ENCODE measurements at places on chromosomes 11 and 22.

GRCh38 chr22:46359362-46359761 is 23.8 kb downstream of the TRMU start:
- DNase-seq: no peak

DNA sequence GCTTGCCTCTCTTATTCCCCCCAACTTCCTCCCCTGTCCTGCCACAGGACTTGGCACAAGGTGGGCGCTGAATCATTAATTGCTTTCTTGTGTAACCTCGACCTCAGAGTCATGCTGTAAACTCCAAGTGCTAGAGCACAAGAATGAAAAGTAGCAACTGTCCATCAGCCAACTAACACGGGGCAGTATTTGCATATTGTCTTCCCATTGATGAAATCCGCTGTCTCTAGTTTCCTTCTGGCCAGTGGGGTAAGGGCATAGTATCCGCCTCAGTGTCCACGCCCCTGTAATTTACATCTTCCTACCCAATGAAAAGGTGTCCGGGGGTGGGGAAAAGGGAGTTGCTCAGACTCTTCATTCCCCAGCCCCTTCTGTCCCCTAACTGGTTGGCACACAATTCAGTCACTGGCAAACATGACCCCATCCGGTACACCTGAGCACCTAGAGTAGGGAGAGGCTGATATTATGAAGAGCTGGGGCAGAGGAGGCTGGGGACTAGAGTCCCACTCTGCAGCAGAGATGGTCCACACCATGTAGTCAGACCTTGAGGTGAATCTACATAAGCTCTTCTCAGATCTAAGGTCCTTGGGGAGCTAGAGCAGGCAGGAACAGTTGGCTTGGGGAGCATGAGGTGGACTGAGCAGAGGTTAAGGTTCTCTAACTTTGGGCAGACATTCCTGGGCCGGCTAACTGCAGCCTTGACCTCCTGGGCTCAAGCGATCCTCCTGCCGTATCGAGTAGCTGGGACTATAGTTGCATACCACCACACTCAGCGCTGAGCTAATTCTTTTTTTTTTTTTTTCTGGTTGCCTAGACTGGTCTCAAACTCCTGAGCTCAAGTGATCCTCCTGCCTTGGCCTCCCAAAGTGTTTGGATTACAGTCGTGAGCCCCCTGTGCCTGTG is 6.8 kb upstream of the GGA1 start:
- DNase-seq: no peak

DNA sequence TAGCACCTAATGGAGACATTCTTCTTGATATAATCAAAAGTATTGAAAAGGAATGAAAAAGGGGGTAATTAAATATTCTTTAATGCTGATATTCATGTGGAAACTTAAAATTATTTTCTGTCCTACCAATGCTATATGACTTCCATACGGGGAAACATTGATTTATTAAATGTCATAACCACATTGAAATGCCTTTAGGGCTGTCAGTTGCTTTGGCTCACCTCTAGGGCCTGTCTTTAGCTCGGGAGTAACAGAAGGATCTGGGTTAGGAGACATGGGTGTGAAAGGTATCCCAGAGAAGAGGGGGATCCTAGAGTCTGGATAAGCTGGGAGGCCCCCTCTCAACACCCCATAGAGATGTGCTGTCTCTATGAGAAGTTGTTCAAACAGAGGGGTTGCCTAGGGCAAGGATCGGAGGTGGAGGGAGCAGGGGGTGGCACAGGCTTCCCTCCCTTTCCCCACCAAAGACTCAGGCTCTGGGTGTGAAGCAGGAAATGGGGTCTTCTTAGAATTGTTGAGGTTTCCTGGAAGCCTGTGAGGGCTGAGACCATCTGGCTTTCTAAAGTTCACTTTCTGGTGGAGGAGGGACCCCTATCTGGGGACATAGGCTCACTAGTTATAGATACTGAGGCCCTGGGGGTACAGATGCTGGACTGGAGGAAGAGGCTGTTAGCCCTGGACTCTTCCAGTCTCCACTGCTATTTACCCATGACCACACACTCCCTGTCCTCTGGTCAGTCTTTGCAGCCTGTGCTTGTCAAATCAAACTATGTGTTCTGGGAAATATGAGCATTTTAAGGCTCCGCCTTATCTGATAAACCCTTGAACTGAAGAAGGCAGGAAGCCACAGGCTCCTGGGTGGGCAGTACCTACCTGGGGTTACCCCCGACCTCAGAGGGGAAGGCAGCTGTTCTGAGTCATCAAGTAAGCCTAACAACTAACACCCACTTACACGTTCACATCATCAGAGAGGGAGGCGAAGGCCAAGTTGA is 55.8 kb upstream of the RRAS2 start:
- DNase-seq: no peak

DNA sequence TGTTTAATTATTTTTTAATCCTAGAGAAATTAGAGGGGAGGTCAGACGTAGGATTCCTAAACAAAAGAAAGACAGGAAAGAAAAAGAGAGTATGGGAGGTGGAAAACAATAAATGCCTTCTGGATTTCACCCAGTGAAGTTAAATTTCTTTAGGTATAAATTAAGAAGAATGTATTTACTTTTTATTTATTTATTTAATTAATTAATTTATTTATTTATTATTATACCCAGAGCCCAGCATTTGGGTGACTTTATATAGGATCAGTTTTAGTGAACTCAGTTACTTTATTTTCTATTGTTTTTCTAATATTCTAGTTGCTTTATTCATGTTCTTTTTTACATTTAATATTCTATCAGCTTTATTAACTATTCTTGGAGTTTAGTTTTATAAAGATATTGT is 551.8 kb downstream of the LUZP2 start:
- DNase-seq: no peak

Data from cerebellum (tissue), 4 donors.